ENCODE measurements at places on chromosomes 7 and 10.

GRCh38 chr7:44212018-44212417 is 11.2 kb downstream of the YKT6 start:
- no peak for DNase-seq

GRCh38 chr7:71547426-71547825 is 415.5 kb downstream of the GALNT17 start:
- no peak for DNase-seq

GRCh38 chr7:144991041-144991440 is 155.2 kb upstream of the TPK1 start:
- no peak for DNase-seq

DNA sequence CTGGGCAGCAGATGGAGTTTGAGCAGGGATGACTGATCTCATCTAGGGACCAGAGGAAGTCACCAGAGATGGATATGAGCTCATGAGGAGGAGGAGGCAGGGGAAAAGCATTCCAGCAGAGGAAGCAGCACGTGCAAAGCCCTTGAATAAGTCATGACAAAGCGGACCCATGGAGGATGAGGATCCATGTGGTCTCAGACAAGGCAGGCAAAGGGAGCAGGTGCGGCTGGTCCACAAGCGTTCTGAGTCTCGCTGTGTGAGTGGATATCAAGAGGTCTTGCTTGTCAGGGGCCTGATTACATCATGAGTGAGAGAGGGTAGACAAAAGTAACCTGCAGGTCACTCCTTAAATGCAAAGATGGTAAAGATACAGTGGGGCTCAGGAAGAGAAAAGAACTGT is 307.6 kb downstream of the GRID1 start:
- DNase-seq = no peak

- no peak for DNase-seq
These were observed 168.8 kb upstream of the PPP2R2D start for GRCh38 chr10:131731780-131732630.

DNA sequence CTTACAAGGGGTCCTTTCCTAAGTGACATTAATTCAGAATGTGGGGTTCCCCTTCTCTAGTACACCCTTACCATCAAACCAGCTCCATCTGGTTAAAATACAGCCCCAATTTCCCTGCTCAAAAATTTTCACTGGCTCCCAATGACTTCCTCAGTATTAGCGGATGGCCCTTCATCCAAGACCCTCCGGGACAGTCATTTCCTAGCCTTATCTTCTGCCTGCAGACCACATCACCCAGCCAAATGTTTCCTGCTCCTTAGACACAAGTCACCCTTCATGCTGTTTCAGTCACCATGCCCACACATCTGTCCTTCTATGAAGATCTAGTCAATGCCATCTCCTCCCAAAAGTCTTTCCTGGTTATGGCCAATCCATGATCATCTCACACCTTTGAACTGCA is 45.2 kb downstream of the PARD3 start:
- no peak for DNase-seq

- DNase-seq = no peak
These were observed 2.0 kb downstream of the REPIN1 start for GRCh38 chr7:150370612-150371071.

GRCh38 chr10:35650894-35651293 is 8.8 kb upstream of the FZD8 start:
- DNase-seq = no peak

- DNase-seq = no peak
These were observed 77.1 kb downstream of the KCNMA1 start for GRCh38 chr10:77560471-77560870.

- DNase-seq = no peak
These were observed 37.0 kb downstream of the SEC61G start for GRCh38 chr7:54722026-54722425.

DNA sequence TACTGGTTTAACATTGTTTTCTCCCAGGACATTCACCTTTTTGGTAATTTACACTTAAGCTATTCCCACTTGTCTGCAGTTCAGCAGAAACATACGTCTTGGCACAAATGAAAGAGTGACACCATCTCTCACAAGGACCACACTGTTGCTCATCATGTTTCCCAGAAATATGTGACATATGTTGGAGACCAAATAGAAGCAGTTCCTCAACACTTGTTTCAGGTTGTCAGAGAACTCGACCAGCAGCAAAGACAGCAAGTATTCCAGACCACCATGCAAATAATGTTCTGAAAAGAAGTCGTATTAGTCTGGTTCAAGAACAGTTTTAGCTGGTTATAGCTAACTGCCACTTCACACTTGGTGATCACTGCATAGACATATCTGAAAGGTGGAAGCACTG is 81.3 kb upstream of the KLF6 start:
- peak; percentile 32 for DNase-seq

GRCh38 chr7:155187061-155187785 is 110.5 kb upstream of the INSIG1 start:
- no peak for DNase-seq

DNA sequence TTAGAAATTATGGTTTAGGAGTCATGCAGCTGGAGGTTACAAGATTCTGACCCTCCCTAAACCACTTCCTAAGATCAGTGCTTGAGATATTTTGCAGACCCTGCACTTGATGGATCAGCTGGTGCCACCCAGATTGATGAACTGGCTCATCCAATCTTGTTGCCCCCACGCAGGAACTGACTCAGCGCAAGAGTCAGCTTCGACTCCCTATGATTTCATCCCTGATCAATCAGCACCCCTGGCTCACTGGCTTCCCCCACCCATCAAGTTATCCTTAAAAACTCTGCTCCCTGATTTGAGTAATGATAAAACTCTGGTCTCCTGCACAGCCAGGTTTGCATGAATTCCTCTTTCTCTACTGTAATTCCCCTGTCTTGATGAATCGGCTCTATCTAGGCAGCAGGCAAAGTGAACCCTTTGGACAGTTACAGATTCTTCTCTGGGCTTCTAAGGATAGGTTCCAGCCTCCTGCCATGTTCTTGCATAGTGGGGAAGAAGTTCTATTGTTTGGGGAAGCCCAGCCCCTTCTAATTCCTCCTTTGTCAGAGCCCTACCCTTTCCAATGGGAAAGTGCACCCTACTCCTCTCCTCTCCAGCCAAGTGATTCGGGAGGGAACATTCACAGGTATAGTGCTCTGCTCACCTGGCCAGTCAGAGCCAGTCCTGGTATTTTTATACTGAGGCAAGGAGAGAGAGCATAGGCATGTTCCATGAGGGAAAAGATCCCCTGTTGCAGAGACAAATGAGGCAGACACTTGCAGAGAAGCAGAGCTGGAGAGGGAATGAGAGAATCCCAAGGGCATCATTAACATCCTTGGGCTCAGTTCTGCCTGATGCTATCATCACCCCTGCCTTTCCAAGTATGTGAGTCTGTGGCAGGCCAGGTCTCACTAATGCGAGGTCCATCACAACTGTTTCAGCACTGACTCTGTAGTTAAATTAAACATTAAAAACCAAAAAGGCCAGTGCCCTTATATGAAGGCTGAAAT is 224.4 kb upstream of the GALNT17 start:
- DNase-seq = no peak

- DNase-seq = no peak
These were observed 44.1 kb upstream of the TARP start for GRCh38 chr7:38317515-38317914.

DNA sequence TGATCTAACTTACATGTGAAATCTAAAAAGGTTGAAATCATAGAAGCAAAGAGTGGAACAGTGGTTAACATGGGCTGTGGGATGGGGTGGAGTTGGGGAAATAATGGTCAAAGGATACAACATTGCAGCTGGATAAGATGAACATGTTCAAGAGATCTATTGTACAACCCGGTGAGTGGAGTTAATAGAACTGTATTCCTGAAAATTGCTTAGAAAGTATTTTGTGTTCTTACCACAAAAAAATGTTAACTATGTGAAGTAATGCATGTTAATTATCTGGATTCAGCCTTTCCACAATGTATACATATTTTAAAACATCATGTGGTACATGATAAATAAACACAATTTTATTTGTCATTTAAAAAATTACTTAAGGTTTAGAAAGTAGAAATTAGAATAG is 271.0 kb upstream of the LRRTM3 start:
- no peak for DNase-seq

DNA sequence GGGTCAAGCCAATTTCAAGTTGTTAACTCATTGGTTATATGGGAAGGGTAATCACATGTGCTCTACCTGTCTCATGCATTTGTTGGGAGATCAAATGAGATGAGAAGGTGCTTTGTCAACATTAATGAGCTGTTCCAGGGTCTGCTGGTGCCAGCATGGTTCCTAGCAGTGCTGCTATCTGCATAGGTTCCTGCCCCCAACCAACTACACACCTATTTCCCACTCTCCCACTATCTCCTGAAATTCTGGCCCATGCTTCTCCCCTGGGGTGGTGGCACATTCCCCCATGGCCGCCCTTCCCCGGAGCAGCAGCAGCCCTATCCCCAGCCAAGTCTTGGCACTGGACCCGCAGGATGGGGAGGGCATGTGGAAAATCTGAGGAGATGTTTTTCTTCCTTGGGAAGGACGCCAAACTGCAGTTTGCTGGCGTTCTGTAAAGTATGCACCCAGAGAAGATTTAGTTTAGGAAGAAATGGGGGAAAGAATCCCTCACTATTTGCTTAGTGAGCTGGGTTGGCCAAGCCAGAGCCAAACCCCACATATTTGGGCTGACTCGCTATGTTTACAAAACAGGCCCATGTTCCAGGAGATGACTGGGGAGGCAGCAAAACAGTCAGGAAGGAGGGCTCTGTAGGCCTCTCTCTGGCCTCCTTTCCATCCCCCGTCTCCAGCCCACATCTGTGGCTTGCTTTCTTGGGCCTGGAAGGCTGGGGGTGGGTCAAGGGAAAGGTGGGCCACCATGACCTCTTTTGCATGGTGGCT is 42.5 kb downstream of the PPP1R3C start:
- DNase-seq = no peak

GRCh38 chr10:35336921-35337823 is 863 bp downstream of the CCNY start:
- peak; percentile 26 for DNase-seq

DNA sequence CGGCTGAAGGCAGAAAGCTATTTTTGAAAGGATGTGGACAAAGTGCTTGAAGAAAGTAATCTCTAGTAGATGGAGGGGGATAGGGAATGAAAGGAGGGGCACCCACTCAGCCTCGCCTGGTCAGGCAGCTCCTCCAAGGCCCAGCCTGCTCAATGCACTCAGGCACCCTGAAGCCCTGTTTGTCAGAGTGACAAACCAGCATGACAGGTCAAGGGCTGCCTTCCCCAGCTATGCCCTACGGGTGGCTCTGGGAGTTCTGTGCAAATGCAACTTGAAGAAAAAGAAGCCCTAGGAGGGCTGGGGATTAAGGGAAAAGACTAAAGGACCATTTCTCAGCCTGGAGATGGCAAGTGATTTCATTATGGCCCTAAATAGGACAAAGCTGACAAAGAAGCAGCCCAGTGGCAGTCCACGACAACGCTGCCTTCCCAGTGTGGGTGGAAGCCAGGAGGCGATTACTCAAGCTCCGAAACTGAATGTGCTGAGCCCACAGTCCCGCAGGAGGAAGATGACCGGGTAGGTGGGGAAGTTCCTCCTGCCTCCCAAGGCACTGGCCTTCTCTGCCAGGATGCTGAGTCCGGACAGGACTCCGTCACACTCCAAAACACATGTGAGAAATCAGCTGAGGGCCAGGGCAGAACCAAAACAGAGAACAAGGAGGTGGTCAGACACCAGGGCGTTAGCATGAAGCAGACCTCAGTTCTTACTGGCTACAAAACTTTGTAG is 16.3 kb downstream of the LIPA start:
- no peak for DNase-seq

GRCh38 chr7:120833546-120833945 is 24.4 kb downstream of the TSPAN12 start:
- no peak for DNase-seq

DNA sequence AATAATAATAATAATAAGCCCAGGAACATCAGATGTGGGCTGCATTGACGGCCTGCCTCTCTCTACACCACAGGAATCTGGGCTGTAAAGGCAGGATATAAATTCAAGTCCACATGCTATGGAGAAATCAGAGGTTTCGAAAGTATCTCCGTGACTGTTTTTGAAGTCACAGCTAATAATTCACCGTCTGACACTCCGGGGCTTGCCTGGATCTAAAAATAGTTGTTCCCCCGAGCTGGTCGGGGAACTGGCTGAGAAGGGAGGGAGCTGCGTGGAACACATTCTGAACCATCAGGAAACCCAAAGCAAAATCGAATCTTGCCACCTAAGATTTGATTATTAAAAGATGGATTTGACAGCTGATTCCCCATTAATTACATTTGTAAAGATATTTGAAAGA is 35.4 kb downstream of the KLF6 start:
- no peak for DNase-seq
